ENCODE measurements at places on chromosomes 3 and 15.

GRCh38 chr3:42732829-42733459 is 30.3 kb upstream of the HHATL start:
- DNase-seq = peak; percentile 47

- DNase-seq = no peak
Observed at GRCh38 chr3:184678317-184679055, 33.4 kb downstream of the MAGEF1 start.

GRCh38 chr15:33968224-33968623 is at the start of gene CHRM5:
CHRM5 (plus strand) TSS chr15:33968497; CDS start chr15:34062718, 94,221 bp downstream.
- DNase-seq = no peak

GRCh38 chr15:67188551-67189218 is 65.8 kb downstream of the AAGAB start:
- no peak for DNase-seq

GRCh38 chr15:40550341-40551037 is 14.4 kb downstream of the CCDC32 start:
- no peak for DNase-seq

DNA sequence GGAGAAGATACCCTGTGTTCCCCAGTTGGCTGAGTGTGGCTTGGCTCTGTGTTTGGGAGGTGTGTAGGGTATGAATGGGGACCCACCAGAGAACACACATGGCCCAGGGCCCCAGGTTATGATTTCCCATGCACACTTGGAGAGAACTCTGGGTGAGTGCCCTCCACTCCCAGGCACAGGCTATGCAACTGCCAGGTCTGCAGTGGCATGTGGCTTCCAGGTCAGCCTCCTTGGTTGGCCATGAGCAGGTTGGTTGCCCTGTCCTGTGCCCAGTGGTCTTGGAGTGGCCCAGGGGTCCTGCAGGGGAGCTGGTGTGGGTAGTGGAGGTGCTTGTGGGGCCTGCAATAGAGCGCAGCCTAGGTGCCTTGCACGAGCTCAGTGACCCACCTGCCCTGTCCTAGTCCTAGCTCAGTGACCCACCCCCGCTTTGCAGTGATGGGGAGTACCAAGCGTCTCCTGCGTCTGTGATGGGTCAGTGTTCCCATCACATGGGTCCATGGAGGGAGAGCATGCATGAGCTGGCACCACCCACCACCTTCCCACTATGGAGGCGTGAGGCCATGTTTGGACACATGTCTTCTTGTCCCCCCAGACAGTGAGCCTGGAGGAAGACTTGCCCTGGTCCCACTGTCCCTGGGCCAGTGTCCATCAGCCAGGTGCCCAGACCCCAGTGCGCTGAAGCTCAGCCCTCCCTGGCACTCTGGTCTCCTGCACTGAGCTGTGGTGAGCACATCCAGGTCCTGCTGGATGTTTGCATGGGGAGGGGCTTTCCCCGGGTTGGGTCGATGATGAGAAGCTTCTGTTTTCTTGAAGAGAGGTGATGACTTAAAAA is 217.3 kb downstream of the SNRPN start:
- no peak for DNase-seq

DNA sequence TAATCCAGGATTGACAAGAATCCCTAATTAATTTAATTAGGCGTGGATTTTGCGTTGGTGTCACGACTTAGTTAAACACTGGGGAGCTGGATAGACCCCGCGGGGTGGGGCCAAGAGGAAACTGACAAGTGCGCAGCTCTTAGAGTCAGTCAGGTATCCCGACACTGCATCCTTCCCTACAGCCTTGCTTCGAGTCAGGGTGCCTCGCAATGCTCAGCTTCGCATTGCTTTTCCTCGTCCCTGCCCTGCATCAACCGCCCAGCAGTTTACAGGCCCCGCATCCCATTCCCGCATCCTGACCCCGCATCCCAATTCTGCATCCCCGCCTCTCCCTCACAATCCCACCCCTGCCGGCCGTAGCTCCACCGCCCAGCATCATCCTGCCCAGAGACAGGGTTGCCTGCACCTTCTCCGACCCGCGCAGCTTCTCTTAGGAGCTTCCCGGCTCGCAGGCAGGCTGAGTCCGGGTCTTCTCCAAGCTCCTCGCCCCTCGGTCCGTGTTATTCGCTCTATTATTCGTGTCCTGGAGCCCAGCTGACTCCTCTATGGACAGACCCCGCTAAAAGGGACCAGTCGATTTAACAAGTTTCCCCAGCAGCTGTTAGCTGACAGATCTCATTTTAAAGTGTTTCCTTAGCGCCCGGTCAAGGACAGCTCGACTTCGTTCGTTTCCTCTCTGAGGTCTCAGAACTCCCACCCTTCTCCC is 699 bp upstream of the SHOX2 start:
- DNase-seq = peak; percentile 80

DNA sequence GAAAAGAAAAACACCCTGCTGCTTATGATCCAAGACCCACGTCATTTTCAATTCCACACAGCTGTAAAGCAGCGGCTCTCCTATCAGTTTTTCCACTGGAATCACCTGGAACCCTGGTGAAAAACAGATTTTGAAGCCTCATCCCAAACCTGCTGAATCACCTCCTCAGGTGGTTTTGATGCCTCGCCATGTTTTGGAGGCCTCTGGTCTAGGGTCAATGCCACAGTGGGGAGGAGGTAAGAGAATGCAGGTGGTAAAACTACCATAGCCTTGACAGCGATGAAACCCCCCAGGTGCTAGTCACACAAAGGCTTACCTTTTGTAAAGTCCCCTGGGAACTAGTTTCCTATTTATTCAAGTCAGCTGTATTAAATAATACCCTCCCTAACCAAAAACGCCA is 24.8 kb downstream of the MYO1E start:
- no peak for DNase-seq

DNA sequence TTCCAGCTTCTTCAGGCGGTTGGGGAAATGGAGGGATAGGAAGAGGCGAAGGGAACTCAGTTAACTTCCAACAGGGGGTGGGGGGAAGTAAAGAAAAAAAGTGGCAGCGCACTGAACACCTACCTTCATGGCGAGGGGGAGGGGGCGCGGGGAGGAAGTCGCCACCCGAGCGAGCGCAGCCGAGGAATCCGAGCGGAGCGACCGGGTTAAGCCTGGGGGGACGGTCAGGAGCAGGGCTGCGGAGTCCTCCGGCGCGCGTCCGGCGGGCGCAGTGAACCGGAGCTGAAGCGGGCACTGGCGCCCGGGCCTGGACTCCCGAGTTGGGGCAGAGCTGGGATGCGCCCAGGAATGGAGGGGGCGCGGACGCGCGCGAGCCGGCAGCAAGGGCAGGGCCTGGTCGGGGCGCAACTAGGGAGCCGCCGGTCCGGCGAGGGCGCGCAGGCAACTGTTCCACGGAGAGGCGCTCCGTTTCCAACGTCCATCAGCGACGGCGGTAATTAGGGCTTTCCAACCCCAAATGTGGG is at the start of gene WNT5A:
Gene WNT5A (minus strand): TSS at position 450 of the 524 bp plus-strand sequence. CDS start 321 bp downstream, at position 129.
- DNase-seq = peak; percentile 91

- DNase-seq = no peak
Observed at GRCh38 chr3:150497956-150498355, 48.3 kb downstream of the SERP1 start.

GRCh38 chr3:4409415-4409814 is 57.7 kb downstream of the SUMF1 start:
- no peak for DNase-seq

- DNase-seq = no peak
Observed at GRCh38 chr3:179449636-179450035, 1.6 kb downstream of the GNB4 start.

Measured in mesendoderm (in vitro differentiated cells).